ENCODE measurements at places on chromosomes 1 and 21.

DNA sequence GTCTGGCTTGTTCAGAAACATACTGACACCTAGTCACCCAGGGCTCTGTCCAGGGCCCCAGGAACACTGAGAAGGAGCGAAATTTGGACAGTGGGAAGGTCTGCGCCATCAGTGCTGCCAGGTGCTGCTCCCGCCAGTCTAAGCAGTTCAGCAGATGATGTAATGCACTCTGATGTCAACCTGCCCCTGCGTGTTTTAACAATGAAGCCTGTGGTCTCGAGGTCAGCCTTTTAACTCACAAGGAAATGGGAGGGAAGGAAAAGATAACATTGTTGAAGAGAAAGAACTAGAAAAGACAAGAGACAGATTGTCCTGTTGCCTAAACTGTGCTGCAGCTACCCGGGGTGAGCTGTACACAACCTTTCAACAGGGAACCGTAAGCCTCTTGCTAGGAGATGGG, 126.6 kb upstream of the IFFO2 start:
- no peak for DNase-seq

- DNase-seq: no peak
Measured at GRCh38 chr1:114350731-114351445, 160.1 kb downstream of the TRIM33 start.

DNA sequence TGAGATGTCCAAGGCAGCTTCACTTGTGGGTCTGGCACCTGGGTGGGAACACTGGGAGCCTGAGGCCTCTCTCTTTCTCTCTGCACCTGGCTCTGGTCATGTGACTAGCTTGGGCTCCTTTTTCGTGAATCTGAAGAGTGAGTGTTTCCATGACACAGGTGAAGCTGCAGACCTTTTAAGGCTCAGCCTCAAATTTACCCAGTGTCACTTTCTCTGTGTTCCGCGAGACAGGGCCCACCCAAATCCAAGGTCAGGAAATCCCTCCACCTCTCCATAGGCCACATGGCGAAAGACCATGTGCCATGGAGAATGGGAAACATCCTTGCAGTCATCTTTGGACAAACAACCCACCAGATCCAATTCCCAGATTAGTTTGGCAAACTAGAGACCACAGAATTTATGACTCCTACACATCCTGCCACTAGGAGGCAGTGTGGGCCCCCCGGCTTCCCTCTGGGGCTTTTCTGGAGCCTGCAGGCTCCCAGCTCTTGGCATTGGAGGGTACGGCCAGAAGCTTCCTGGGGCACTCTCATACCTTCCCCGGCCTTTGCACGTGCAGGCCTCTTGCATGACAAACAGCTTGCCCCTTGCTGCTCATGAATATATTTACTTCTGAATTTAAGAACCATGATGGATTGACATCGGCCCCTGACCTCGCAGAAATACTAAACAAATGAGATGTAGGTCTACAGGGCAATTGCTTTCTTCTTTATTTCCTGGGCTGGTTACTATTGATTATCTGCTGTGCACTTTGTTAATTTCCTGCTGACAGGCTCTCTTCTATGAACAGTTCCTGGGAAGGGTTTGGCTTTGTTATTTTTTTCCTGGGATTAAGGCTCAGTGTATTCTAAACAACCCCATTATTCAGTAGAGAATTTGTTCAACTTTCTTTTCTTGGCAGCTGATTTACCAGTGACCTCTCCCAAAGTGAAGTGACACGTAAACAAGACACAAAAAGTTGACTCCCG, 180.7 kb downstream of the KAZN start:
- DNase-seq: peak; percentile 22

GRCh38 chr1:10724948-10725847, 71.2 kb downstream of the CASZ1 start:
- DNase-seq: no peak

DNA sequence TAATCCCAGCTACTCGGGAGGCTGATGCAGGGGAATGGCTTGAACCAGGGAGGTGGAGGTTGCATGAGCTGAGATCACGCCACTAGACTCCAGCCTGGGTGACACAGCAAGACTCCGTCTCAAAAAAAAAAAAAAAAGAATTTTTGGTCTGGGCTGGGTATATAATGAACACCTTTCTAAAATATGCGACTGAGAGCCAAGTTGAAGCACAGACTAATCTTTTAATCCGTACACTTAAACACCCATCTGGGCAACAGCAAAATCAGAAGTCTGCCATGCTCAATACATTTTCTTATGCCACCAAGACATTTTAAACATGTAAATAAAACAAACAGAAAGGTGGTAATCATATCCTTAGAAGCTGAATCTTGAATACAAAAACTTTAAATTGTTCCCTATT, 31.6 kb upstream of the ABCB10 start:
- no peak for DNase-seq

- DNase-seq: no peak
Measured at GRCh38 chr1:196115646-196116045, 492.6 kb downstream of the KCNT2 start.

- no peak for DNase-seq
Measured at GRCh38 chr1:22627331-22627730, 9.1 kb upstream of the C1QA start.

GRCh38 chr1:80509965-80510522, 1290.7 kb upstream of the ADGRL2 start:
- DNase-seq: no peak

Data from stimulated activated CD4-positive, alpha-beta T cell treated with anti-CD3 and anti-CD28 coated beads, Interleukin-12 subunit alpha, Interleukin-12 subunit beta, amount 100 ng/mL, for 48 hours (primary cell).